ENCODE measurements at places on chromosomes 3 and 15. TPM values are rescaled to one million over a fixed set of nuclear protein-coding genes. Genes with fewer than 3 reads are reported as not detected.

The PRR20G gene
- total RNA-seq = not detected

The C3orf70 gene
- 6.2 TPM for total RNA-seq

The MTHFS gene
- total RNA-seq = 25.4 TPM

The FBXL2 gene
- total RNA-seq = 14.0 TPM

The CHCHD6 gene
- 4.8 TPM for total RNA-seq

GRCh38 chr3:123781571-123782275, 102.4 kb downstream of the MYLK start:
- DNase-seq = no peak

DNA sequence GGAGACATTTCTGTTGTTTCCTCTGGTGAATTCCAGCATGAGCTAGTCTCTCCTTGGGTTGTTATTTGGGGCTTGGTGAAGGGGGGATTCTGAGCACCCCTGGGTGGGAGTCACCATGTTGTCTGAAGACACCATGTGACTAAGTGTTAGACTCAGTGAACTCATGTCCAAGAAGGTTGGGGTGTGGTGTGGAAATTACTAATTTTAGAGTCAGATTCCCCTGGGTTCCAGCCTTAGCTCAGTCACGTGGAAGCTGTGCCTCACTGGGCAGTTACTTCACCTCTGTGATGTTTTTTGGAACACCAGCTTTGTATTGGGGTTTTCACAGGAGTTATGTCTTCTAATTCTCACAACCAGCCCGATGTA, 171.5 kb downstream of the RPLP1 start:
- DNase-seq = no peak

DNA sequence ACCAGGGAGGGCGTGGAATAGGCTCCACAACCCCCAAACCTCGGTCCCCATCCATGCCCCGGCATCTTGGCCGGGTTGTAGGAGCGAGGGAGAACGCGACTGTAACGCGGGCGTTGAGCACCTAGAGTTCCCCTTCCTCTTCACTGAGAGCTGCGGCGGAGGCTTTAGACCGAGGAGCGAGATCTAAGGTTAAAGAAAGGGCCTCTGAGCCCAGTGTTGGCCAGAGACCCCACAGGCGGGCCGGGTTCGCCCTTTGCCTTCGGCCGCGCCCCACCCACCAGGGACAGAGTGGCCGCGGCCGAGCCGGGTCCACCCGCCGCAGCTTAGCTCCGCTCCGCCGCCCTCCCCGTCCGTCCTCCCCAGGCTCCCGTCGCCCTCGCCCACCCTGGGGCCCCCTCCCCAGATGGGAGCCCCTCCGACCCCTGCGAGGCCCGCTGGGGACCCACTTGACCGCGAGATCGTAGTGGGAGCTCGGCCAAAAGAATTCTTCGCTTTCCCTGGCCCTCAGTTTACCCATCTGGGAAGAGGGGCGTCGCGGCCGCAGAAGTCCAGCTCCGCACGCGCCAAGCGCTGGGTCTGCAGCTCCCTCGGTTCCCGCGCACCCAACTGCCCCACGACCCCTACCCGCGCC, 425 bp downstream of the ANPEP start:
- no peak for DNase-seq

- peak; percentile 97 for DNase-seq
These were observed 367.9 kb upstream of the PROK2 start for GRCh38 chr3:72152551-72153476.

GRCh38 chr3:74410276-74410941, 204.1 kb downstream of the CNTN3 start:
- DNase-seq = no peak

GRCh38 chr3:152399374-152399773, 130.6 kb downstream of the MBNL1 start:
- no peak for DNase-seq

GRCh38 chr15:55532944-55533343, 24.9 kb upstream of the DNAAF4 start:
- no peak for DNase-seq

- DNase-seq = no peak
These were observed 30.9 kb downstream of the FRMD4B start for GRCh38 chr3:69354948-69355347.

DNA sequence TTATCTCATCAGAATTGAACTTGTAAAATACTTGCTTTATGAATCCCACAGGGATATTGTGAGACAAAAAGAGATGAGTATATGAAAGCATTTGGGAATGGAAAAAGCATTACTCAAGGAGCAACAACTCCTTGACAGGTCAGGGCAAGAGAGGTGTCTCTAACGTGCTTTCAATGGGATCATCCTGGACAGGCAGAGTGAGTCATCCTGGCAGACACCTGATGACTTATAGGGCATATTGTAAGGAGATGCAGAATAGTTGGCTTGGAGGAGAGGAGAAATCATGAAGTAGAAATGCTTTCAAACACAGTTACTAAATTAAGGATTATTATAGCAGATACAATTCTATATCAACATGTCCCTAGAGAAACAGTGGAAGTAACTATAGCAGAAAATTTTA, 71.9 kb upstream of the THSD4 start:
- no peak for DNase-seq

DNA sequence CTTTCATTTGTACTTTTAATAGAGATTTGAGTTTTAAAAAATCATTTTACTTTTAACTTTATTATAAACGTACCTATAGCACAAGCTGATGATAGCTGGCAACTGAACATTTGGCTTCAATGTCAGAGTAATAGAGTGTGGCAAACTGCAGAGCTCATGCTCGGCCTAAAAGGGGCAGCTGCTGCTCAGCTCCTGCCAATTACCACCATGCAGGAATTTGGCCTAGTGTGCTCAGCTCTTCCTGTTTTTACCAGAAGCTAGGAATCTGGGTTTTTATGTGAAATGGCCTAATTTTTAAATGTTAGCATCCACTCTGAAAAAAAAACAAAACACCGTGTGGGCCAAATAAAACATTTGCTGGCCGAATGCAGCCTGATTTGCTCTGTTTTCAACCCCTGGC, 1.8 kb downstream of the IFT122 start:
- DNase-seq = peak; percentile 87

DNA sequence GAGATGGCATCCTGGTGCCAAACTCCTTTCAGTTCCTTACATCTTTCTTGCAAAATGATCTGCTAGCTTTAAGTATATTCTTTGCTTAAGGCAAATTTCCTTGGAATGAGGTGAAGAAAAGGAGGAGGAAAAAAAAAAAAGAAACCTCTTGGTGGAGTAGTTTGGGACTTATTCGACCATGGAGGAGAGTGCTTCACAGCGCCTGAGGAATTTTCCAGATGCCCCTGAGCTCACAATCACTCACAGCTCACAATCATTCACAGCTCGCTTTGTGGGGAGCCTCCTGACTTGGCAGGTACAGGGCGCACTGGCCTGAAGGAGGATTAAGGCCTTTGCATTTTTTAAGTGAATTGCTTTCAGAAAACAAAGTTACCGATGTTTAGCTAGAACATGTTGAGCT, 53.9 kb downstream of the BOC start:
- DNase-seq = peak; percentile 49

GRCh38 chr15:22811640-22812039, 25.2 kb downstream of the NIPA1 start:
- DNase-seq = peak; percentile 4

DNA sequence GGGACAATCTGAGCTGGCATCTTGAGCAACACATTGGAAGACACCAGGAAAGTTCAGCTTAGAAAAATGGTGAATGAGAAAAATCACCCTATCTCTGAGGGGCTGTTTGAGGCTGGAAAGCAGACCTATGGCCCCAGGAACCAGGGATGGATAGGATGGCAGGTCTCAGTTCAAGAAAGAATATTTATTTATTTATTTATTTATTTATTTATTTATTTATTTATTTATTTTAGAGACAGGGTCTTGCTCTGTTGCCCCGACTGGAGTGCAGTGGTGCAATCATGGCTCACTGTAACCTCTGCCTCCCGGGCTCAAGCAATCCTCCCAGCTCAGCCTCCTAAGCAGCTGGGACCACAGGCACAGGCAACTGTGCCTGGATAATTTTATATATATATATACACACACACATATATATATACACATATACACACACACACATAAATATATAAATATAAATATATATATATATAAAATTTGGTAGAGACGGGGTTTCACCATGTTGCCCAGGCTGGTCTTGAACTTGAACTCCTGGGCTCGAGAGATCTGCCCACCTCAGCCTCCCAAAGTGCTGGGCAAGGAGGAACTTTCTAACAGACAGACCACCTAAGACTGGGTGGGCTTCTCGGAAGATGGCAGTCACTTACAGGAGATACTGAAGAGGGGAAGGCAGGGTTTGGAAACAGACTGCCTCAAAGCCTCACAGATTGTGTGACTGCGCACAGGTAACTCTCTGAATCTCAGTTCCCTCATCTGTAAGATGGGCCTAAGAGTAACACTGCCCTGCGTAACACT, 29.7 kb downstream of the CCDC13 start:
- no peak for DNase-seq

- no peak for DNase-seq
These were observed 155.6 kb upstream of the GOLIM4 start for GRCh38 chr3:168251371-168251770.

DNA sequence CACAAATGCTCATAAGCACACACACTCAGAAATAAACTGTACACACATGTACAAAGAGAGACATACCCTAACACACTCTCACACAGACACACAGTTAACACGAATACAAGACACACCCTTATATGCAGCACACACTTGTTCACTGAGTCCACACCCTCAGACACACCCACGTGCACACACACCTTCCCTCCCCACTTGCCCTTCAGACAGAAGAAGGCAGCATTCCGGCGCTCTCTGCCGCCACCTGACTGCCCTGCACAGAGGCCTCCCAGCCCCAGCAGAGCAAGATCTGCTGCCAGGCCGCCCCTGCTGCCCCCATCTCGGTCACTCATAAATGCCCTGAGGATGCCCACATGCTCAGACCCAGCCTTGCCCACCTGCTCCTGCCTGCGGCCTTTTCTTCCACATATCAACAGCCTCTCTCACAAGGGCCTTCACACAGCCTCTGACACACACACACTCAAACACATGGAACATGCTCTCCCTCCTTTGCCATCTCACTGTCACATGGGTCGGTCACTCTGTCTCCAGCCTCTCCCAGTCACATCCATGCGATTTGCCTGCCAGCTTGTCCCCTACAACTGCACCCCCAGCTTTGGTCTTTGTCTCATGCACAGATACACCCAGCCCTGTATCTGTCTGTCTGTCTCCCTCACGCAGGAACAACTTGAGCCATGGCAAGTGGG, 71.1 kb downstream of the EPHB3 start:
- peak; percentile 49 for DNase-seq

DNA sequence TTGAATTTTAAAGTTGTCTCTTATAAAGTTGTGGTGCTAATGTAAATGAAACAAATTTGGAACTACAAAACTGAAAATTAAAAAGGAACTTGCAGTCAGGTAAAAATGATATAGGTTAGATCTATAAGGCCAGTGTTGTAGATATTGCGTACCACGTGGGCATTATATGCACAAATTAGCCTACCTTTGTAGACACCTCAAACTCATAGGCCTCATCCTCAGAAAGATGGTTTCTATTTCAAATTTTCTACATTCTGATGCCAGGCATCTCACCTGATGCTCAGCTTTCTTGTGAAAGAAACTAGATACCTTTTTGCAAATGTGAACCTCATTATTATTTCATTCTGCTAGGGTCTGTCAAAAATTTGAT, 25.6 kb downstream of the TMEM207 start:
- DNase-seq = no peak

GRCh38 chr3:112685420-112685819, 44.5 kb upstream of the CCDC80 start:
- peak; percentile 73 for DNase-seq

GRCh38 chr3:151974067-151974466, 100.6 kb downstream of the SUCNR1 start:
- no peak for DNase-seq

DNA sequence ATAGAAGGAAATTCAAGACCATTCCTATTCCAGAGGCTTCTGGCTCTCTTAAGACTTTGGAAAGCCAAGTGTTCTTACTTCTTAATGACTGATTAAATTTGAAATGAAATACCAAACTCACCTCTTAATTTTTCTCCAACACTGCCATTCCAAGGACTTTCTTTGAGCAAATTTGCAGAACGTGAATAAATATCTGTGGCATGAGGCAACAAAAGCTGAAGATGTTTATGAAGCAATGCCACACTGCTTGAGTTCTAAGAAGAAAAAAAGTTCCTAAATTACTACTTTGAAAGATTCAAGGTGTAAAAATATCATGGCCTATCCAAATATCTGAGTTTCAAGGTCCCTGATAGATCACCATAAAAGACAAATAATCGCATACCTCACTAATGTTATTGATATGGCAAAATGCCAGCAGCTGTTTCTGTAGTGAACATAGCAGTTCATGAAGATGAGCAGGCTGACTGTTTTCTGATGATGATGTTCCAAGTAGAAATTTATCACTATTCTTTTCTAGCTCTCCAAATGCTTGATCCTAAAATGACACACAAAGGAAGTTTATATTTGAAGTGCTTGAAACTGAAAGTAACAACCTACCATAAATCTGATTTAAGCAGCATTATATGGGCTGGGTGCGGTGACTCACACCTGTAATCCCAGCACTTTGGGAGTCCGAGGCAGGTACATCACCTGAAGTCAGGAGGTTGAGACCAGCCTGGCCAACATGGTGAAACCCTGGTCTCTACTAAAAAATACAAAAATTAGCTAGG, 104.4 kb downstream of the HERC1 start:
- no peak for DNase-seq

- no peak for DNase-seq
These were observed 20.0 kb downstream of the SLC27A2 start for GRCh38 chr15:50202003-50202402.

- no peak for DNase-seq
These were observed 2.5 kb downstream of the MPI start for GRCh38 chr15:74892313-74892712.

DNA sequence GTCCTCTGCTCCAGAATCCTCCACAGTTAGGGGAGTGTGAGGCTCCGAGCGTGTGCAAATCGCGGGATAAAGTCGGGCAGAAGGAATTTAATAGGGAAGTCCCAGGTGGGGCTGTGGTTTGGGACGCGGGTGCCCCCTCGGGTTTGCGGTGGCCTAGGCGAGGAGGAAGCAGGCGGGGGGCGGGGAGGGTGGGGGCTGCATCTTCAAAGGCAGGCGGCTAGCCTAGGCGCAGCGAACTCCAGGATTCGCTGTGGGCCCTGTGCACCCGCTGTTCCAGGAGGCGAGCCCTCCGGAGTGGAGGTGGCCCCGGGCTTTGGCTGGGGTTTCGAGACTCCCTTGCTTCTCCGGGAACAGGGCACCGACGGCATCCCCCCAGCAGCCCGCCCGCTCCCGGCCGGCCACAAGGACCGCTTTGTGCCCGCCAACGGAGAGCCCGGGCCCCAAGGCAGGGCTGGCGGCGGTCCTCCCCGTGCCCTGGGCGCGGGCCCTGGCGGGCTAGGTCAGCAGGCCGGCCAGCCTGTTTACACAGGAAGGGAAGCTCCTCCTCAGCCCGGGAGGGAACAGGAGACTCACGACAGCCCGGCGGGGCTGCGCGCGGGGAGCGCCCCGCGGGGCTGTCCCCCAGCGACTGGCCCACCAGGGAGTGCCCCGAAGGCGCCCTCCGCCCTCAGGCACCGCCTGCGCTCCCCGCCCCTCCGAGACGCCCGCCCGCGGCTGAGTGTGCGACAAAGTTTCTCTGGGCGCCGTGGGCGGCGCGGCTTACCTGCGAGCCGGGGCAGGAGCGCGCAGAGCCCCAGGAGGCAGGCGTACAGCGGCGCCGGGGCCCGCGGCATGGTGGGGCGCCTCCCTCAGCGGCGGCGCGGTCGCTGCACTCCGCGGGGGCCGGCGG, 753 bp downstream of the ITGB5 start:
- DNase-seq = peak; percentile 45

GRCh38 chr3:39757307-39757706, 52.1 kb upstream of the MYRIP start:
- no peak for DNase-seq

- DNase-seq = no peak
These were observed 144.4 kb downstream of the MYLK start for GRCh38 chr3:123739754-123740153.

GRCh38 chr3:187130346-187131066, 8.8 kb downstream of the RPL39L start:
- DNase-seq = no peak
